Stimulated activated CD4-positive, alpha-beta T cell treated with anti-CD3 and anti-CD28 coated beads, TNF-alpha, amount 100 ng/mL, for 1 hour (primary cell): ENCODE measurements at places on chromosomes 12 and 14.

- DNase-seq = no peak
These were observed 49.1 kb downstream of the B4GALNT3 start for GRCh38 chr12:508795-509194.

- DNase-seq = no peak
These were observed 65.6 kb downstream of the PPP2R5E start for GRCh38 chr14:63477556-63477955.

GRCh38 chr14:82537831-82538230 lies 1004.2 kb upstream of the SEL1L start:
- no peak for DNase-seq

- no peak for DNase-seq
These were observed 21.9 kb downstream of the TRIM9 start for GRCh38 chr14:51072976-51073375.

DNA sequence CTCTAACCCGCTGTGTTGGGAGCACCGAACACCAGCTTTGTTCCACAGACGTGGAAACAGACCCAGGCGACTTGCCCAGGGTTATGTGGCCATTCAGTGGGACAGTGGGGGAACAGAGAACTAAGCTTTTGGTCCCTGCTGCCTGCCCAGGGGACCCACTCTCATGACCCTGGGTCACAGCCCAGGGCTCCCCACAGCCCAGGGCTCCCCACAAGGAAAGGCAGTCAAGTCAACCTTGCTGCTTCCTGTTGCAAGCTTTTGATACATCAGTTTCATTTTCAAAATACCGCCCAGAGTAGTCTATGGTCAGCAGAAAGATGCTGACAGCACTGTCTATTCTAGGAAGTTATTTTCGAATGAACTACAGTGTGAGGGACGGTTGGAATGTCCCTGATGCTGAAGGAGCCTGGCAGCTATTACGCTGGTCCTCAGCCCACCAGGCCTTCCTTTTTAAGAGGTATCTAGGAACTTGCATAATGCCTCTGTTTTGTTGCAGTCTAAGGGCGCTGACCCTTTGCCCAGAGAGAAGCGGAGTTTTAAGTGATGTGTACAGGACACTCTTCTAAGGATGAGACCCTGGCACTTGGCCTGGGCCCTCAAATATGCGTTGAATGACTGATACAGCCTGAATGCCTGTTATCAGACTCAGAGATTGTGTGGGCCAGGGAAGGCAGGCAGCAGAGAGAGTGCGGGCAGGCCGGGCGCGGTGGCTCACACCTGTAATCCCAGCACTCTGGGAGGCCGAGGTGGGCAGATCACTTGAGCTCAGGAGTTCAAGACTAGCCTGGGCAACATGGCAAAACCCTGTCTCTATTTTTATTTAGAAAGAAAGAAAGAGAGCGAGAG lies 12.6 kb upstream of the TTC7B start:
- no peak for DNase-seq

DNA sequence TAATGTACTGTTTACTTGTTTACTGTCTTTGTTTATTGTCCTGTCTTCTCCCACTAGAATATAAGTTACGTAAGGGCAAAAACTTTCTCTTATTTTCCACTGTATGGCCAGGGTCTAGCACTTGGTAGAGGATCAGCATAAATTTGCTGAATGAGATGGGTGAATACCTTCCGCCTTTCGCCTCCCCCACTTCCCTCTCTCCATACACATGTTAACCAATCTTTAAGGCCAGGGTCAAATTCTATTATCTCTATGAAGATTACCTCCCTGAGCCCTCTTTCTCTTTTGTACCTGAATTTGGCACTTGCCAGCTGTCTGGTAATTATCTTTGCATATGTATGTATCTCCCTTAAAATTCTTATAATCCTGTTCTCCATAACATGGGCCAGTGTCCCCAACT lies 4.9 kb downstream of the DUSP16 start:
- DNase-seq = no peak

DNA sequence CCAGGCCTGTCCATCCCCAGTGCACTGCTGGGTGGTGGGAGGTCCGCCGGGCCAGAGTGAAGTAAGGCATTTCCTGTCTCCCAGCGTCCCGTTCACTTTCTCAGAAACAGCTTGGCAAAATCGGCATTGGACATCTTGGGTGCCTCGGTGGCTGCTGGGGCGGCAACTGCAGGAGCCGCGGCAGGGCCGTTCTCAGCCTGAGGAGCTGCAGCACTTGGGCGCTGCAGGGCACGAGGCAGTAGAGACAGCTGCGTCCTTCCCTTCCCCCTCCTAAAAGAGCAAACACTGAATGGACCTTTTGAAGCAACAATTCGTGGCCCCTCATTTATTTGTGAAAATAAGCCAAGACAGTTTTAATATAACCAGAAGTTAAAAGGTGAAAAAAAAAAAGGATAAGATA lies 8.3 kb downstream of the FICD start:
- no peak for DNase-seq

DNA sequence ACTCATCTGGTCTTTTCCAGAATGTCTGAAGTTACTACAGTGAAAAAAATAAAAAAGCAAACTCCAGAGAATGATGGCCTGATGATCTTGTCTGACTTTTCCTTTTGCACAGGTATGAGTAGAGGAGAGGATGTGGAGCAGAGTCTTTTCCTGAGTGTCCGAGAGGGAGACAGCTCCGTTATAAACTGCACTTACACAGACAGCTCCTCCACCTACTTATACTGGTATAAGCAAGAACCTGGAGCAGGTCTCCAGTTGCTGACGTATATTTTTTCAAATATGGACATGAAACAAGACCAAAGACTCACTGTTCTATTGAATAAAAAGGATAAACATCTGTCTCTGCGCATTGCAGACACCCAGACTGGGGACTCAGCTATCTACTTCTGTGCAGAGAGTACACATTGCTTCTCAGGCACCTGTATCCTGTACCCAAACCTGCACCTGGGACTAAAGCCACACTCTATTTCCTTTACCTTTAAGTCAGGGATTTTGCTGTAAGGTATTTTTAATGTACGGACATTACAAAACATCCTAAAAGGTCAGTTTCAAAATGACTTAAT lies 75.8 kb upstream of the OR4E1 start:
- DNase-seq = no peak

- DNase-seq = no peak
These were observed 1305.0 kb downstream of the LRFN5 start for GRCh38 chr14:42911642-42912041.

GRCh38 chr12:50933459-50934124 lies 18.8 kb upstream of the HIGD1C start:
- DNase-seq = no peak

- no peak for DNase-seq
These were observed 378.4 kb downstream of the SEC23A start for GRCh38 chr14:38724621-38725020.
